ENCODE measurements at places on chromosomes 16 and 17.

GRCh38 chr16:89119166-89119621 is 25.5 kb downstream of the ACSF3 start:
- no peak for DNase-seq

DNA sequence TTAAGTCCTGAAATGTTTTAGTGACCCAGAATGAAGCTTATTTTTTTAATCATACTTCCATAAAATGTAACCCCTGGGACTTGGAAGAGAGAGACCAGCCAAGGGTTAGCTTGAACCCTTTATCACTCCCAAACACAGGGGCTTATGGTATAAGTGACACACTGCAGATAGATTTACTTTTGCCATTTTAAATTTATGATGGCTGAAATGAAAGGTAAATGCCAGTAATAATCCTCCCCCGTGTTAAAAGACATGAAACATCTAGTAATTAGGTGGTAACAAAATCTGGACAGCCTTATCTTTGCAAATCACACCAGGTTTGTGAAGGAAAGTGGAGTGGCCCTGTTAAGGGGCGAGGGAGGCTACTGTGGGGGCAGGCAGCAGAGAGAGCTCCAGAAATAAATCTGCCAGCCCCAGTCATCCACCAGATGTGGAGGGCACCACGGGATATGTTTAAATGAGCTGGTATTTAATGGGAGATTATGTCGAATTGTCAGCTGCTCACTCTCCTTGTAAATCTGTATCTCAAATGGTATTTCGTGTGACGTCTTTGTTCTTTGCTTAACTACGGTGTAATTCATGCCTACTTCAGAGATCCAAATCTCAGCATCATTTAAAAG is 326.5 kb downstream of the WWOX start:
- no peak for DNase-seq

- DNase-seq = no peak
Measured at GRCh38 chr16:76576526-76576925, 299.3 kb downstream of the CNTNAP4 start.

- no peak for DNase-seq
Measured at GRCh38 chr16:24130494-24131085, 125.5 kb upstream of the CACNG3 start.
